ENCODE measurements at places on chromosomes 4 and X. TPM values are rescaled to one million over a fixed set of nuclear protein-coding genes. Genes with fewer than 3 reads are reported as not detected.

PIN4 gene
- polyA plus RNA-seq = 58.1 TPM

DNA sequence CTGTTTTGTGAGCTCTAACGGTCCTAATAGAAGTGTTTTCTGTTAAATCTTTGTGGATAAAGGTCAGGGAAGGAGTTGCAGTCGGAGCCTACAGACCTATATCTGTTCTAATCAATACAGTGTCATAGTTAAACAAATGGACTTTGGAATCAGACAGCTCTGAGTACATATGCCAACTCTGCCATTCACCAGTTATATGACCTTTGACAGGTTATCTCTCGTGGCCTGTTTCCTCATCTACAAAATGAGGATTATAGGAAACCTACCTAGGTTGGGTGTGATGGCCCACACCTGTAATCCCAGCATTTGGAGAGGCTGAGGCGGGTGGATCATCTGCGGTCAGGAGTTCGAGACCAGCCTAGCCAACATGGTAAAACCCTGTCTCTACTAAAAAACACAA lies 89.7 kb downstream of the MID1IP1 start:
- DNase-seq = no peak

DNA sequence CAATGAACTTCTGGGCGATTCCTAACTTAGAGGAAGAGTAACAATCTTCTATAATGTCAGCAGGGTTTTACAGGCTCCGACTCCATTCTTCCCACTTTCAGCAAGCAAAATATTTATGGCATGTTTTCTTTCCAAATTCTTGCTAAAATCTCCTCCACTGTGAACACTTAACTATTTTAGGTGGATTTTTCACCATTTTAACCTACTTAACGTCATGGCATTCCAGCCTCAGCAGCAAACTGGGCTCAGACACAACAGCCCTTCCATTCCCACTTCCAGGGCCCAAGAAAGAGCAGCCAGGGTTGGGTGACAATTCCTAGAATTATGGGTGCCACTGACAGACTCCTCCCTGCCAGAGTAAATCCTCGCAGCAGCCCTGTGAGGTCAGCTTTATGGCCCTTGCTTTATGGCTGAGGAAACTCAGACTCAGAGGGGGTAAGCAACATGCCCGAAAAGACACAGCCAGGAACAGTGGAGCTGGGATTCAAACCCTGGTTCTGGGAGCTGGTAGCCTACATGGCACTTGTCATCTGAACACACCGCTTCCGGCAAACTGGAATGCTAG lies 112.8 kb upstream of the MAP3K15 start:
- DNase-seq = no peak

RHOXF1 gene
- polyA plus RNA-seq = 3.9 TPM

GRCh38 chr4:41408859-41409593 lies 128.9 kb upstream of the LIMCH1 start:
- DNase-seq = no peak

BCOR gene
- 57.4 TPM for polyA plus RNA-seq

GRCh38 chr4:73815145-73815544 lies 21.3 kb upstream of the CXCL6 start:
- no peak for DNase-seq

DNA sequence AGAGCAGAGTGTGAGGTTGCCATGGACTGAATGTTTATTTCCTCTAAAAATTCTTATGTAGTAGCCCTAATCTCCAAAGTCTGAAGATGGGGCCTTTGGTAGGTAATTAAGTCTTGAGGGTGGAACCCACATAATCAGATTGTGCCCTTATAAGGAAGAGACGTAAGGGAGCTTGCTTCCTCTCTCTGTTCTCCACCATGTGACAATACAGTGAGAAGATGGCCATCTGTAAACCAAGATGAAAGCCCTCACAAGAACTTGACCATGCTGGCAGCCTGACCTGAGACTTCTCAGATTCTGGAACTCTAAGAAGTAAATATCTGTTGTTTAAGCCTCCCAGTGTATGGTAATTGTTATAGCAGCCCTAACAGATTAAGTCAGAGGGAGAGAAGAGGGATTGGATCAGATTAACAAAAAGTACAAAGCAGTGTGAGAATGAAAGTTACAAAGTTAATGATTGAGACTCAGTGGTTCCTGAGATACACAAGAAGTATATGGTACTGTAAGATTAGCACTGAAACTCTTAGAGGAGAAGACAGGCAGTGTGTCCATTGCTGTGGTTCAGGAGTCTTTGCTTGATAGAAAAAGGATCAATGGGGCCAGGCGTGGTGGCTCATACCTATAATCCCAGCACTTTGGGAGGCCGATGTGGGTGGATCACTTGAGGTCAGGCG lies 82.5 kb upstream of the GC start:
- no peak for DNase-seq

GRCh38 chrX:137566746-137567679 lies 1.1 kb downstream of the ZIC3 start:
- DNase-seq = no peak

MAOA gene
- 18.7 TPM for polyA plus RNA-seq

Measured in left renal cortex interstitium (tissue), 4 donors.